ENCODE measurements at places on chromosomes 5 and 9.

- no peak for DNase-seq
Observed at GRCh38 chr9:6330958-6331634, 2.9 kb downstream of the TPD52L3 start.

GRCh38 chr9:88242879-88243278, 104.6 kb upstream of the SPATA31C2 start:
- DNase-seq, result no peak

DNA sequence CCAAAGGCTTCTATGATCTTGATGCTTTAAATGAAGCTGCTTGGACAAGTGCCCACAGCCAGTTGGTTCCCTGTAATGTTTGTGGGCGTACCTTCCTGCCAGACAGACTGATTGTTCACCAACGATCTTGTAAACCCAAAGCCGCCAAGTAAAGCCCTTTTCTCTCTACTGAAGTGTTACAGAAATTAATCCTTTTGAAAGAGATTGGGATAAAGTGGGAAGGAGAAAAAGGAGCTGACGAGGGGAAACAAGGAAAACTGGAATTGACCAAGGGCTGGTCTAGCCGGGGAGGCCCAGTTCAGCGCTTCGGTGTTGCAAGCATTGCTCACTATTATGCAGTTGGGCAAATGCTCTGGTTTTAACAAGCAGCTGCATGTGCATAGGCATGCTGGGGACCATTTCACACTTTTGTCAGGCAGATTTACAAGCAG, 53.2 kb downstream of the ZNF474 start:
- peak; percentile 87 for DNase-seq

GRCh38 chr5:141973871-141974595, 5.1 kb downstream of the RNF14 start:
- peak; percentile 69 for DNase-seq

GRCh38 chr5:132270335-132270665, 12.8 kb downstream of the PDLIM4 start:
- DNase-seq, result no peak

GRCh38 chr9:84891924-84892323, 222.4 kb downstream of the NTRK2 start:
- no peak for DNase-seq

- DNase-seq, result peak; percentile 59
Observed at GRCh38 chr9:131402073-131402472, 8.2 kb downstream of the PRRC2B start.

DNA sequence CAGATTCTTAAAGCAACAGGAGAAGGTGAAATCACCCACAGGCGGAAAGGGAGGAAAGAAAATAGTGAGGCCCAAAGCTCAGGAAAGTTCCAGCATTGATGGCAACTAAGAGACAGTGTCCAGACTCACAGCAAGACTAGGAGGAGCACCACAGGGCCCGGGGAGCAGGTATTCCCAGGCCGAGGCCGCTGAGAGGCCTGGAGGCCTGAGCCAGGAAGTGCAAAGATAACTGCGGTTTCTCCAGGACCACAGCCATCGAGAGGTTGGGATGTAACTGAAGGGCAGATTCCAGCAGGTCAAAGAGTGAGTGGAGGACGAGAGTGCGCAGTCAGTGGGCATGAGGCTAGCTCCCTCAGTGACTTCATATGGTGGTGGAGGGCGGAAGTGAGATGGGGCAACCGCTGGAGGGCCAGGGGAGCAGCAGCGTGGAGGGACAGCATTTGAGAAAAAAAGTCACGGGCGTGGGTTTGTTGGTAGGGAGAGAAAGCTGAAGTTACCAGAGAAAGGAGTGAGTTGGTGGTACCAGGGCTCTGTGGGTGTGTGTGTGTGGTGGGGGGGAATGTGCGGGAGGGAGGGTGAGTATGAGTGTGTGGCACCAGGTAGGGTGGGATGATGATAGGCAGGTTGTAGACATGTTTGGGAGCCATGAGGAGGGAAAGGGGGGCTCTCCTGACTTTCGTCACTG, 89.7 kb downstream of the PSD2 start:
- DNase-seq, result no peak

DNA sequence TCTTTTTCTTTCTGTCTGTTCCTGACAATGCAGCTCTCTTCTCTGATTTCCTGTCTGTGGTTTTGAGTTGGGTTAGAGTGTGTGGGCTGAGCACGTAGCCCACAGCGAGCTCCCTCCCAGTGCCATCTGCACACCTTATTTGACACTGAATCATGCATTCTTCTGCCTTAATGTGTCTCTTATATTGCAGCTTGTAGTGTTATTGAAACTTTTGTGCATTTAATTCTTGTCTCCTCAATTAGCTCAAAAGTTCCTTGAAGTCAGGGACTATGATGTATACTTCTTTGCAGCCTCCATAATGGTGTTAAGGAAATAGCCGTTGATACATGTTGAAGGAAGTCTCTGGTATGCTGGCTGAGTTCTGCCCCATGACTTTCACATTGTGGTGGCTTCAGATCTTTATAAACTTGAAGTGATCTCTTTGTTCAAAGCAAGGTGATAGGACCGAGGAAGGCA, 576.2 kb upstream of the CLINT1 start:
- peak; percentile 53 for DNase-seq

DNA sequence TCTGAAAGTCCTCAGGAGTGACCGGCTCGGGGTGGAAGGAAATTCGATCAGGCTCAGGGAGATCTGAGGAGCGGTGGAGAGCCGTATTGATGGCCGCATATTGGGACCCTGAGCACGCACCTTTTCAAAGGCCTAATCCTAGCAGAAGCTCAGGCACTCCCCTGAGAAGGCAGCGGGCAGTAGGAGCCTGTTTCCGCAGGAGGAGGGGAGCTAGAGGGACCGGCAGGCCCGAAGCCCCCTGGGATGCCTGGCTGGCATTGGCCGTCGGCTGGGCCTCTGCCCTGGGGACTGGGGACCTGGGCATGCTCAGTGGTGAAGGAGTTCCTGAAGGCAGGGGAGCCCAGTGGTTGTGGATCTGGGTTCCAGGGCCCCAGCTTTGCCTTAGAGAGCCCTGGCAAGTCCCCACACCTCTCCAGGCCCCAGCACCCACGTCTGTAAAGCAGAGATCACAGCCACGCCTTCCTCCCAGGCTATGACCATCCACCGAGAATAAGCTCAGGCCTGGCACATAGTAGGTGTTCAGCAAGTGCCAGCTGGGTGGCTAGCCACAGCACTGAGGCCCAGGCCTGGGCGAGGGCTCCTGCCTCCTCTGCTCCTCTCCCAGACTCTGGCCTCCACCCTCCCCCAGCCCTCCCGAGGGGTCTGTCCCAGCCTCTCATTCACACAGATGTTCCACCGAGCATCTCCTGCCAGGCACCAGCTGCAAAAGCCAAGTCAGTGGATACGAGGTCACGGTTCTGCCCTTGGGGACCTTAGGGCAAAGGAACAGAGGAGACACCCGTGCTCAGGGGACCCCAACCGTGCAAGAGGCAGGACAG, 17.2 kb upstream of the QRFP start:
- no peak for DNase-seq

- peak; percentile 1 for DNase-seq
Observed at GRCh38 chr9:19641046-19641445, 147.8 kb downstream of the SLC24A2 start.

DNA sequence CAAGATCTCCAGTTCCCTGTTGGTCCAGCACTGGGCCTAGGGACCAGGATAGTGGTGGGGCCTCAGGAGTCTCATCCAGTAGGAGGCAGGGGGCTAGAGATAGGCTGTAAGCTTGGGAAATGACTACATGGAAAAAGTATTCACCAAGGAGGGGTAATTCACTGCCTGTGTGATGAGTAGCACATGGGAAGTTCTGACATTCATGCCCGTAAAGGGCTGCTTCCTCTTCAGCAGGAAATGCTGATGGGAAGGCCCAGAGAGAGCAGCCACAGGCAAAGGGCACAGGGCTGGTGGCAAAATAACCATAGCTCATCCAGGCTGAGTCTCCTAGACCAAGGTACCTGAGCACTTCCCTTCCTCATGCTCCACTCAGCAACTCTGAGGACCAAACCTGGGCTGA, 23.1 kb upstream of the FRRS1L start:
- DNase-seq, result peak; percentile 78

DNA sequence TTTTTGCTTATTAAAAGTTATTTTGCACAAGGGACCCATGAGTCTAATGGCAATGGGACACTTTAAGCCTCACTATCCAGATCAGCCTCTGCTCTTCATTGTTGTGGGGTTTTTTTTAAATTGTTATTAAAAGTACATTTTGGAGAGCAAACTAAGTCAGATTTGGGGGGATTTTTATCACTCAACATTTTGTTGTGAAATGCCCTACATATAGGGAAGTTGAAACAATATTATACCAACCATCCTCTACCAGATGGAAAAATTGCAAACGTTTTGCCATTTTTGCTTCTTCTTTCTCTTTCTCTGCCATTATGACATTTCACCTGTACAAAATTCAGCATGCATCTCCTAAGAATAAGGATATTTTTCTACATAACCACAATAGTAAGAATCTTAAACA, 75.3 kb downstream of the SLC1A3 start:
- no peak for DNase-seq

- DNase-seq, result no peak
Observed at GRCh38 chr5:130189961-130190360, 285.7 kb downstream of the CHSY3 start.

- peak; percentile 79 for DNase-seq
Observed at GRCh38 chr9:17635115-17635890, 56.4 kb downstream of the SH3GL2 start.

GRCh38 chr5:138849439-138849838, 25.7 kb downstream of the LRRTM2 start:
- peak; percentile 60 for DNase-seq

DNA sequence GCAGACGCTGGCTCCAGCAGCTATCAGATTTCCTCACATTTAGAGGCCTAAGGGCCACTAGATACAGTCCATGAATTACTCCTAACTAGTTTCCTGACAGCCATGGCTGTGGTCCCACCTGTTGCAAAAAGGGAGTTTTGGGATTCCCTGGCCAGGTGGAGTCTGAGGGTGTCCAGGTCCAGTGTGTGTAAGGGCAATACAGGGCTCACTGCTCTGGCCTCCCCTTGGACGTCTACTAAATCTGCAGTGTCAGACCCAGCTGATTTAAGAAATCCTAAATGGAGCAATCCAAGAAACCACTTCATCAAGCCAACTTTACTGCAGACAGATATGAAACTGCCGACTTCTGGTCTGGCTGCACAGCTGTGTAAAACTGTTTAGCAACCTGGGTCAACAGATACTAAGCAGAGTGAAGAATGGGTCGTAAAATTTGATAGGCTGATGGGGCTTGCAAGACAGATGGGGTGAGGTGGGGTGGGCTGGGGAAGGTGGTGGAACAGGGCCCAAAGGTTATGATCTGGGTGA, 116.4 kb downstream of the GADD45G start:
- DNase-seq, result no peak

DNA sequence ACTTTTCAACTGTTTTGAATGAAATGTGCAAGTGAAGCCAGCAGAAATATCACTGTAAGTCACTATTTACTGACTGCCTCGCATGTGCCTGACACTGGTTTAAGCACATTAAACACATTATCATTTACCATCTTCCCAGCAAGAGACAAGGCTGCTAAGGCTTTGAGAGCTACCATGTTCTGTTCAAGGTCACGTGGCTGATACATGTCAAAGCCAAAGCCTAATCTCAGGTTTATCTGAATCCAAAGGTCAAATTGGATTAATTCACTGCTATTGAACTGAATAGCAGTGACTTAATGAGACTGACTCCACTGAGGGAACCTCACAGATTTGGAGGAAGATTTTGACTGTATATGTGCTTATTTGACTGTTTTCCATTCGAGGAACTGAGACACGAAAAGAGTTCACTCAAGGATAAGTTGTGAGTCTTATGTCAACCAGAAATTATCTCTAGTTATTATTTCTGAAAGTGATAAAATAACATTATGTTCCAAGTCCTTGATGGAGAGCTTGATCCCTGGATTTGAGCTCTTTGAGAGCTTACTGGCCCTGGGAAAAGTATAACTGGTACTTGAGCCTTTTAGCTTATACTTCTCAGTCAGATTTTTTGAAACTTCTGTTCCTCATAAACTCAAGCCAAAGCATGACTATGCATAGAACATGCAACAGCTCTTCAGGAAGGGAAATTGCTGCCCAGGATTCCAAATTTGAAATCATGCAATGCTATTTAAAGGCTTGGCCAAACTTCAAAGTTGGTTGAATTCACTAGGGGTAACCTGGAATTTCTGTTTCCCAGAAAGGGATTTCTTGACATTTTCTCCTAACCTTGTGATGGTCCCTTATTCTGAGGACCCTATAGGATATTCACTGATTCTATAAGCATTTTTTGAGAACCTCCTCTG, 23.4 kb upstream of the ARHGAP26 start:
- DNase-seq, result no peak

DNA sequence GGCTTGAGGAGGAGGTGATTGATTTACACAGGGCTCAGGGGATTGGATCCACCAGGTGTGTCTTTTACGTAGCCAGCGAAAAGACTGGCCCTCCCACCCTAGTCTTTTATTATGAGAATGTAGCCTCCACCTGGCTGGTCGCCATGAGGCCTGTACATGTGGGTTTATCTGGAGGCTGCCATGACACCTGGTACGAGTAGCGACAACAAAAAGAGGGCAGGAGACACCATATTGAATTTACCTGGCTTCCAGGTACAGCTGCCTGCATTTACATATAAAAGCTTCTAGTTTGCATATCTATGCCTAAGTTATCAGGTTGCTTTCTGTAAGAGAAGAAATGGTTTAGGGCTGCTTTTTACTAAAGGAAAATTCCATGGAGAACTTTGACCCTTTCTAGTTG, 1173.7 kb upstream of the SEMA6A start:
- no peak for DNase-seq

DNA sequence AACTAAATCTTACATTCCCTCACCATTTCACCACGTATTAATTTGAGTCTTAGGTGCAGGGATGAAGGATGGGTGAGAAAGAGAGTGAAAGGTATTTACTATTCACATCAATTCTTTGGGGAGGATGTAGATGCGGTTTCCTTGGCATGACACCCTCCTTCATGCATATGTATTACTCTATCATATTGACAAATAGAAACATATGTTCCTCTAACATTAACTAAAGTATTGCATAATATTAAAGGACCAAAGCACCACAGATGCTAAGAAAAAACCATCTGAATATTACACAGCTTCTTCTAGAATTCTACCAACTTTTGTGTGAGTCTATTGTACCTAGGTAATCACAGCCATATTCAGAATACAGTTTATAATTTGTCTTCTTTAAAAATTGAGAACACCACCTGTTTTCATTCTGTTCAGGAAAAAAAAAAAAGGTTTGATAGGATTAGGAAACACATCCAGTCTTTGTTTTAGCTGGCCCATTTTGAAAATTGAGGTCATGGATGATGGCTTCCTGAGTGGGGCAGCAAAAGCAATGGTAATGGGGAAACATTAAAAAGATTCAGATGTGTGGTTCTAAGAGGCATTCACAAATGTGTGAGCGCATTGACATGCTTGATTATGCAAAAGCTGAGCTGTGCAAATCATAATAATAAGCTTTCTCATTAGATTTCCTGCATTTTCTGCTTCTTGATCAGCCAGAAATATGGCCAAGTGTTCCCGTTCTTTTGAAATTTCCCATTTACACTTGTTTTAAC, 1011.5 kb upstream of the NUDT12 start:
- DNase-seq, result no peak

Measured in EL (cell line).